ENCODE measurements at places on chromosomes 7 and 10. TPM values are rescaled to one million over a fixed set of nuclear protein-coding genes. Genes with fewer than 3 reads are reported as not detected.

Gene TMEM209
- 19.1 TPM for total RNA-seq

Gene CLEC5A
- total RNA-seq: 2.3 TPM

Gene JAKMIP3
- total RNA-seq: 0.35 TPM

Gene CRYGN
- 1.2 TPM for total RNA-seq

Gene ZNF853
- total RNA-seq: 16.8 TPM

Gene TMEM213
- 43.8 TPM for total RNA-seq

Gene ENTPD7
- 20.2 TPM for total RNA-seq

Gene BICC1
- total RNA-seq: 70.7 TPM

Gene SVOPL
- 1.7 TPM for total RNA-seq

Gene SERPINE1
- 3.4 TPM for total RNA-seq

Gene TRPV5
- 1.1 TPM for total RNA-seq

Gene LLCFC1
- total RNA-seq: not detected

Gene FKBP14
- 12.8 TPM for total RNA-seq

Gene TRIM74
- total RNA-seq: 1.6 TPM

Gene STK17A
- 9.2 TPM for total RNA-seq

Gene CDNF
- total RNA-seq: 3.1 TPM

Gene ODAD2
- total RNA-seq: 0.35 TPM

Gene CALML5
- total RNA-seq: not detected

Gene RTKN2
- 5.7 TPM for total RNA-seq

Gene DKK1
- 9.6 TPM for total RNA-seq

Gene CFAP43
- 12.3 TPM for total RNA-seq

Gene CRTAC1
- total RNA-seq: 14.3 TPM

Gene URGCP
- 27.8 TPM for total RNA-seq

Gene NPY4R2
- total RNA-seq: not detected

Gene FAM237B
- not detected for total RNA-seq

Gene AKR1E2
- total RNA-seq: 24.2 TPM

Gene VWDE
- 3.1 TPM for total RNA-seq

Gene PON1
- total RNA-seq: 0.12 TPM

Gene TRIM73
- total RNA-seq: 6.3 TPM
